Stimulated activated CD8-positive, alpha-beta memory T cell treated with anti-CD3 and anti-CD28 coated beads, Interleukin-4, amount 100 ng/mL, for 4 hours (primary cell): ENCODE measurements at places on chromosomes 1 and 21.

DNA sequence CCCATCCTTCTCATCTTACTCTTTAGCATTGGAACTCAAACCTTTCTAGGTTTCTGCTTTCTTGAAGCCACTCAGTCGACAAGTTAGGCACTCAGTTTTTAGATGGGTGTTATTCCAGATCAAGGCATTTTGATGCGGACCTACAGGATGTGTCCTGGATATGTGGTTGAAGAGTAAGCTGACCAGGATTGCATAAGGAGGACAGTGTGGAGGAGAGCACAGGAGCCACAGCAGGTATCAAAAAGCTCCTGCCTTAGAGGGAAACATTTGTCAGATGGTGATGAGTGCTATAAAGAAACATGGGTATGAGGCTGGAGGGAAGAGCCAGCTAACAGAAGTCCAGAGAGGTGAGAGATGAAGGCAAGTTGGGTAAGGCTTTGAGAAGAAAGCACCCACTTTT is 33.9 kb upstream of the OPRD1 start:
- no peak for DNase-seq

DNA sequence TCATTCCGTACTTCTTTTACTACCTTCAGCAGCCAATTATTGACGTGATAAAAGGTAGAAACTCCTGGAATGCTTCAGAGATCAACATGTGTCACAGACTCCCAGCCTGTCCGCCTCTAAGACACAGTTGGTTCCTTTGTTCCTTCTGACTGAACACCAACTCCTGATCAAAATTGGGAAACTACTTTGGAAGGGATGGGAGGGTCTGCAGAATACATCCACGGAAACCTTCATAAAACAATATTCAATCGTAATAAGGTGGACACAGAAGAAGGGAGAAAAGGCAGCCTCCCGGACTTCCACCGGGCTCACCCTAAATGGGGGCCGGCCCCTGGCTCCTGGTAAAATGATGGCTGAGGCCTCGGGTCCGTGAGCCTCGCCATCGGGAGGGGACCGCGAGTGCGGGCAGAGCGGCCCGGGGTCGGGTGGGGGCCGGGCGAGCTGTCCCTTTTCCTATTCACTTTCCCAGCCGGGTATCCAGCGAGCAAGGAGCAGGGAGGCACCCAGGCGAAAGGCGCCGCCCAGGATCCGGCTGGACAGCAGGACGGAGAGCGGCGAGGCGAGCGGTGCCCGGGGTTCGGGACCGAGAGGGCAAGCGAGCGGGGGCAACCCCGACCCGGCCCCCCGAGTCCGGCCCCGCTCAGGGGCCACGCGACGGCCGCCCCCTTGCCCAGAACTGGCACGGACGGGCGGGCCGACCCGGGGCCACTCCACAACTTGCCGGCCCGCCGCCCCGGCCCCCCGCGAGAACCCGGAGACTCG is 805 bp downstream of the NRIP1 start:
- no peak for DNase-seq

DNA sequence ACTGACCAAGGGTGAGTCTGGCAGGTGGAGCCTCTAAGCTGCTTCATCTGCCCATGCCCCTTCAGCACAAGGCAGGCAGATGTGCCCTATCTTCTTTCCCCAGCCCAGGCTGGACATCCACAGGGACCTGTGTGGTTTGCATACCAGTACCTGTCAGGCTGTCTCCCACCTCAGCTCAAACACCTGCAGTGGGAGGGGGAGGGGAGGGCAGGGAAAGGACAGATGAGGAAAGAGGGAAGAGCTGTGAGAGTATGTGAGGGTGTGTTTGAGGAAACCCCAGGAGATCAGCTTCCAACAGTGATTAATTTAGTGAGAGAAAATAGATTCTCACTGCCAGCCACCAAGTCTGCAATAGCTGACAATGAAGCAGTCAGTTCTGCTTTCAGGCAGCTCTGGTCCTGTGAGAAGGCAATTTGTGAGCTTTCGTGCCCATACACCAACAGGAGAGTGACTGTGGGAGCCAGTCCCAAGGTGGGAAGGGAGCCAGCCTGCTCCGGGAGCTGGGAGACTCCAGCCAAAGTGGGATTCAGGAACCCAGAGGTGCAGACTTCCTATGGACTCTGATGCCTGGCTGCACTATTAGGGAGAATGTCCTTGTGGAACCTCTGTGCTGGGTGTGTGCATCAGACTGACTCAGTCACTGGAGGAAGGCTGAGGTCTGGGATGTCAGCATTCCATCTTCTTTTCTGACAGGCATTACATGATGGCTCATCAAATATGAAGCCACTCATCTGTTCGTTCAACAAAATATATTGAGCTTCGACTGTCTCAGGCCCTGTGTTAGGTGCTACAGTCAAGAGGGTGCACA is 59.7 kb downstream of the TNR start:
- DNase-seq = no peak

GRCh38 chr1:228527596-228527995 is 40.4 kb downstream of the RNF187 start:
- DNase-seq = no peak

- no peak for DNase-seq
Observed at GRCh38 chr1:178798232-178798861, 72.5 kb downstream of the ANGPTL1 start.

- no peak for DNase-seq
Observed at GRCh38 chr1:46653405-46653958, 14.7 kb downstream of the ATPAF1 start.

- DNase-seq = no peak
Observed at GRCh38 chr1:47537966-47538365, 100.1 kb downstream of the FOXD2 start.

GRCh38 chr21:26652854-26653253 is 79.8 kb upstream of the CYYR1 start:
- DNase-seq = no peak

GRCh38 chr1:244113532-244114320 is 62.6 kb downstream of the ZBTB18 start:
- no peak for DNase-seq

GRCh38 chr1:226980122-226980560 is 40.0 kb downstream of the COQ8A start:
- DNase-seq = no peak

DNA sequence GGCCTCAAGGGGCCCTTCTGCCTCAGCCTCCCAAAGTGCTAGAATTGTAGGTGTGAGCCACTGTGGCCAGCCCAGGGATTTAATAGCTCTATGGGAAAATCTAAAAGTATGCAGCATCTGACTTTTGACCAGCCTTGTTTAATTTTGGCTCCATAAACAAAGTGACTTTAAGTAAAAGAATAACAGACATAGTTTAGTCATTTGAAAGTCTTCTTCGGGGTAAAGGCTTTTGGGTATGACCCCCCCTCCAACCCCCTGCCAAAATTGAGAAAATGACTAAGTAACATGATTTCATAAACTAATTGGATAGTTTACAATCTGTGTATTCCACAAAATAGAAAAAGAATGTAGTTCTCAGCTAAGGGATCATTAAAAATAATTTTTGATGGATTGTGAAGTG is 17.0 kb downstream of the GPBP1L1 start:
- DNase-seq = no peak

GRCh38 chr1:239763850-239764249 is 327.8 kb upstream of the FMN2 start:
- DNase-seq = no peak

DNA sequence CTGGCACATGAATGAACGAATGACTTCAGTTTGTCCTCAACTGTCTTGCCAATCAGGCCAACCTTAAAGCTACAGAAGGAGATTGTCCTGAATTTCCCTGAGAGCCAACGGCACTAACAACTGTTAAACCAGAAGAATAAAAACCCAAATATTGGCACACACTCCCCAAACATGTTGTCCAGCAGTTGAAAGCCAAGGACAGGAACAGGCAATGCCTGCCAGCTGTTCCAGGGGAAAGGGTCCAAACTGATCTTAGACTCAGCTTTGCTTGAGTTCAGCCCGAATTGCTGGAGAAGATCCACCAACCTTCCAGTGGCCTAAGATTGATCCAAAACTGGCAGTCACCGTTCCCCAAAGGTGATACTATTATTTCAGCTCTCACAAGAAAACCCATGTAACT is 22.4 kb upstream of the AHCTF1 start:
- no peak for DNase-seq

GRCh38 chr1:1200876-1201810 is 5.2 kb downstream of the TNFRSF18 start:
- peak; percentile 87 for DNase-seq

DNA sequence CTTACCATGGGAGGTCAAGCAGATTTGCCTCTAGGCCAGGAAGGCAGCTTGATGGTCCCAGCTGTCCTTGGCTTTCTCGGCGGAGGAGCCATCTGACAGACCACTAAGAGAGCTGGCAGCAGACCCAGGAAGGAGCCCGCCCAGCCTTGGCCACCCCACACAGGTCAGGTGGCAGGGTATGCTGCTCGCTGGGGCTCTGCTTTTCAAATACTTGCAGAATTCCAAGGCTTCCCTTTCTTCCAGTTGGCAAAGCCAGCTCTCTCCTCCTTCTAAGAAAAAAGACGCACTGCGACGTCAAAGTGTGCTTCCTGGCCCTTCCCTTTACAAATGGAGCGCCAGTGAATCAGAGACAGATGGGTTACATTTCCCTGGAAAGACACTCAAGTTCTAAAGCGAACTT is 229.4 kb downstream of the CACNA1E start:
- no peak for DNase-seq
